ENCODE measurements at places on chromosomes 12 and 14.
A peak's percentile ranks its signal among the peaks of the same experiment; 100 is the strongest.

DNA sequence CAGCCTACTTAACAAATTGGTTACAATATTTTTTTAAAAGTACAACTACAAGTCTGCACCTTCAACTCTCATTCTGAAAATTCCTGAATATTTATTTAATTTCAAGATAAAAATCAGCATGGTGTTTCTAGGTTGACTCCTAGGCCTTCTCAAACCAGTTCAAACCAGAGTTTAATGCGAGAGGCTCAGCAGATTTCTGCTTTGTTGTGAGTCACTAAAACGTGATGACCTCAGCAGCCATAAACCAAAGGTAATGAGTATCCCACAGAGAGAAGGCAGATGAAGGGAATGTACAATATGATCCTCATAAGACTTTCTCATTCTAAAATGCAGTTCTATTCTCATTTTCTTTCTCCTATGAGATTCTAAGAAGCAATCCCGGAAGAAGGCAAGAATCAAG is 1.5 kb downstream of the PRDM4 start:
- peak; percentile 57 for DNase-seq

GRCh38 chr12:108693751-108694150 is 37.6 kb downstream of the CORO1C start:
- DNase-seq: no peak

GRCh38 chr14:22780105-22780679 is 13.7 kb downstream of the OXA1L start:
- DNase-seq: no peak

GRCh38 chr12:127293507-127294310 is 973.3 kb upstream of the TMEM132C start:
- DNase-seq: peak; percentile 59

GRCh38 chr14:36113341-36113740 is 63.2 kb downstream of the PTCSC3 start:
- no peak for DNase-seq

DNA sequence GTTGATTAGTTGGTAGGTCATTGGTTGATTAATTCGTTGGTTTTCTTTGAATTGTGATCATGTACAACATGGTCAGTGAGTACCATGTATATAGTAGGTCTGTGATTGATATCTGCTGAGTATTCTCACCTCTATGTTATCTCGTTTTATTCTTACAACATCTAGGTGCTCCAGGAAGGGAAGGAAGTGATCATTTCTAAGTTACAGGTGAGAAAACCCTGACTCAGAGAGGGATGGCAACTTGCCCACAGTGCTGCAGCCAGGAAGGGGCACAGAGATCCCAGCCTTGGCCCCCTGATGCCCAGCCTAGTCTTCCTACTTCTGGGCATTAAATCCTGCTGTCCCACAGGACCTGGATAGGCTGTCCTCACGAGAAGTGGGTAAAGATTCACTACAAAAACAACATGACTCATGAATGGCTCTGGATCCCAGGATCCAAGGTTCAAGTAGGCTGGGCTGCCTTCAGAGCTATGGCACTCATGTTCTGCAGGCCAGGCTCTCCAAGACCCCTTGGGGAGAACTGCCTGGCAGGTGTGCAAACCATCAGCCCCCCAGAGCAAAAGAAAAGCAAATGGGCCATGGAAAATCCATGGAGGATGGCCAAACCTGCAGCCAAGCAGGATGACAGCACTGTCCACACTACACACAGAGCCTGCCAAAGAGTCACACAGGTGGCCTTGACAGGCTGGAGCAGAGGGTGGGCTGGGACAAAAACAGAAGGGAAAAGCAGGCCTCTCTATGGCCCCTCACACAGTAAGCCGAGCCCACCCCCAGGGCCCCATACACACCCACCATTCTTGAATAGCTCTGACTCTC is 146.2 kb downstream of the BCL11B start:
- DNase-seq: no peak

GRCh38 chr12:130162267-130162666 is at the start of gene FZD10:
Gene FZD10, plus strand, starts transcription at chr12:130162464. Its CDS starts 479 bp downstream, at chr12:130162943.
- DNase-seq: no peak

DNA sequence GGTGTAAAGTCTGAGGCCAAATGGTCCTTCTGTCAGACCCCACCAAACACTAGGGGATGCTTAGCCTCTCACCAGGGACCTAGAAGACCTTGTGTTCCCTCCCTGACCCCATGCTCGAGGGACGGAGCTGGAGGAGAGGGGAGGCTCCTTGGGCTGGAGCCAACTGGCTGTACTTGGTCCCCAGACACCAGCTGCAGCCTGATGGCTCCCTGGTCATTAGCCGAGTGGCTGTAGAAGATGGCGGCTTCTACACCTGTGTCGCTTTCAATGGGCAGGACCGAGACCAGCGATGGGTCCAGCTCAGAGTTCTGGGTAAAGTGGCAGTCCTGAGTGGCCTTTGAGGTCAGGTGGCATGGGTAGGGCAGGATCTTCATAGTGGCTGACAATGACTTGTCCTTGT is 29.0 kb downstream of the PAPLN start:
- DNase-seq: no peak

Data from MV-4-11 (cell line).